ENCODE measurements at places on chromosomes 1 and 21. TPM values are rescaled to one million over a fixed set of nuclear protein-coding genes. Genes with fewer than 3 reads are reported as not detected.

Gene PGM1
- total RNA-seq, result 48.7 TPM

Gene SLFNL1
- total RNA-seq, result 0.14 TPM

Gene AMY1B
- total RNA-seq, result not detected

DNA sequence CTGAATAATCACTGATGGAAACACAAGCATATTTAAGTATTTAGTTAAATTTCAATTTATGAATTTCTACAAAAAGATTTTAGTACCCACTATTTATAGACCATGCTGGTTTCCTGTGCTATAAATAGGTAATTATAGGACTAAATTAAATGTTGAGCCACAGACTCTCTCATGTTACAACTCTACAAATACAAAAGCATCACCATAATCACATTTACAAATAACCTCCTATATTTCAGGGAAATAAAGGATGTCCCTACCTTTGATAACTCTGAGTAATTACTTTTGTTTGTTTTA lies 32.6 kb upstream of the CCDC190 start:
- no peak overlapping the region for H3K27ac ChIP-seq
- no peaks in the 10 kb centered on the region for H3K27me3 ChIP-seq
- H3K4me3 ChIP-seq, result no peak overlapping the region
- DNase-seq, result no peak
- no peaks in the 10 kb centered on the region for H3K4me1 ChIP-seq
- H3K36me3 ChIP-seq, result no peaks in the 10 kb centered on the region

DNA sequence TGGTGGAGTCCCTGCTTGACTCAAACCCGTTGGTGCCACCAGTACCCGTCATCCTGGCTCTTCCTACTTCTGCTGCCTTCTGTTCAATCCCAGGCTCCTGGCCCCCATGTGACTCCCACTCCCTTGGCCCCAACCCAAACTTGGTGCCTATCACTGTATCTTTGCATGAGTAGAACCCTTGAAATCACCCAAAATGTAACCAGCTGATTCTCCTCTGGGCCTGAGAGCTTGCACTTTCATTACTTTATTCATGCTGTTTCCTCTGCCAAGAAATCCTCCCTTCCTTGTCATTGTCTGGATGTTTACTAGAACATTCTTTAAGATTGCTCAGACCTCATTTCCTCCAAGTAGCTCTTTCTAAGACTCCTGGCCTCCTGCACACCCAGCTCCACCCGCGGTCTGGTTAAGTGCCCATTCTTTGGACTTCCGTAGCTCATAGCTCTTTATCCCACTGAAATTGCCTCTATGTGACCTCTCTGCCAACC lies 15.7 kb downstream of the PTAFR start:
- H3K27ac ChIP-seq, result no peak overlapping the region
- peak; percentile 91 for DNase-seq
- H3K4me3 ChIP-seq, result no peak overlapping the region
- H3K36me3 ChIP-seq, result no peaks in the 10 kb centered on the region
- peaks cover 8% of the 10 kb centered on the region for H3K4me1 ChIP-seq

GRCh38 chr1:174068000-174068399 lies 45.8 kb upstream of the RC3H1 start:
- peak; percentile 14 for DNase-seq
- no peak overlapping the region for H3K4me3 ChIP-seq
- no peaks in the 10 kb centered on the region for H3K4me1 ChIP-seq
- H3K36me3 ChIP-seq, result no peaks in the 10 kb centered on the region

DNA sequence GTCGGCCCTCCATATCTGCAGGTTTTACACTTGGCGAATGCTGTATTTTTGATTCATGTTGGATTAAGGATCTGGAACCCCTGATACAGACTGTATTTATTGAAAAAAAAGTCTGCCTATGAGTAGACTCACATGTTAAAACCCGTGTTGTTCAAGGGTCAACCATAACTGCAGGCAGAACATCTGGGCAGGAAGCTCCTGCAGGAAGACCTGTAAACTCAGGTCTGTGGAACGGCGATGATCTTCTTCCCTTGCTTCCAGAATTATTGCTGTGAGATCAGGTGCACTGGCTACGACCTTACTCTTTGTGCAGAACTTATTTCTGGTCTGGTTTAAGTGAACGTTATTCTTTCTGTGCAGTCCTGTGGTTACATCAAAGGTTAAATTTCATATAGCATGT lies 96.6 kb downstream of the DISC1 start:
- H3K4me3 ChIP-seq, result no peak overlapping the region
- H3K36me3 ChIP-seq, result no peaks in the 10 kb centered on the region
- H3K4me1 ChIP-seq, result no peaks in the 10 kb centered on the region

DNA sequence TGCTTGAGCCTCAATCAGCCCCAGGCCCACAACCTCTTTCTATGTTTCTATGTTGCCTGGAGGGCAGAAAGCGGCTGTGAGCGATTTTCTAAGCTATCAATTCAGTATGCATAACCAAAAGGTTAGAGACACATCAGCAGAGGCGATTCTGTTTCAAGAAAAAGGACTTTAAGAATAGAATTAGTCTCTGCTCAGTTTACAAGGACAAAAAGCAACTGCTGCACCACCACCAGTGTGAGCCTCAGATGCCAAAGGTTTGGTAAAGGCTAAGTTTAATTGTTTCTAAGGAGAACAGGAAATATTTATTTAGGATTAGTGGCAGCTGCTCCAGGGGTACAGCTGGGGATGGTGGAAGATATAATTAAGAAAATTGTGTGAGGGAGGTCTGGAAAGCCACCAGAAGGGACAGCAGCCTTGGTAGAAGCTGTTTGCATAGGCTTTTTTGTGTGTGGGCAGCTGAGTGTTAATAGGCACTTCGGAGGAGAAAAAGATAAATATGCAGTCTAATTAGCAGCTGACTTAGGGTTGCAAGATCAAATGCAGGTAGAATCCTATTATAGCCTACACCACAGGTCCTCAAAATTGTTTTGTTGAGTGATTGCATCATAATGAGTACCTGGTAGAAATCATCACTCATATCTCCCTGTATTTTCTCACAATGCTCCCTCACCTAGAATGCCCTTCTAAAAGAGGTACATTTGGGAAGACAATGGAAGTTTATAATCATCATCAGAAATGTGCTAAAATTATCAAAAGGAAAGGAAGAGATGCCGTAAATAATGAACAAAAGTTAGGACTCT lies 35.8 kb downstream of the ZC3H11B start:
- no peak overlapping the region for H3K4me3 ChIP-seq
- peaks cover 8% of the 10 kb centered on the region for H3K4me1 ChIP-seq
- H3K27ac ChIP-seq, result no peak overlapping the region
- H3K36me3 ChIP-seq, result no peaks in the 10 kb centered on the region
